ENCODE measurements at places on chromosomes 5 and 9. TPM values are rescaled to one million over a fixed set of nuclear protein-coding genes. Genes with fewer than 3 reads are reported as not detected.

CA9 gene
- 81.7 TPM for total RNA-seq

TGFBR1 gene
- total RNA-seq = 56.8 TPM

TTC39B gene
- total RNA-seq = 8.4 TPM

DNA sequence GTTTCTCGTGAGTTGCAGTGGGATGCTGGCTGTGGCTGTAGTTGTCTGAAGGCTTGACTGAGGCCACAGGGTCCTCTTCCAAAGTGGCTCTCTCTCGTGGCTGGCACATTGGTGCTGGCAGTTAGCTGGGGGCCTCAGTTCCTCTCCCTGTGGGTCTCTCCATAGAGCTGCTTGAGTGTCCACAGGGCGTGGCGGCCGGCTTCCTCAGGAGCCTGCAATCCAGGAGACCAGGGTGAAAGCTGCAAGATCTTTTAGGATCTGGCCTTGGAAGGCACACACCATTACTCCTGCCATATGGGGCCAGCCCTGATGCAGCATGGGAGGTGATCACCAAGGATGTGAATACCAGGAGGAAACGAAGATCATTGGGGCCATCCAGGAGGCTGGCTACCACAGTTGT is 41.1 kb downstream of the ANKRD33B start:
- H3K27me3 ChIP-seq = no peaks in the 10 kb centered on the region
- no peaks in the 10 kb centered on the region for H3K36me3 ChIP-seq
- peaks cover 16% of the 10 kb centered on the region for H3K4me1 ChIP-seq
- no peak overlapping the region for H3K27ac ChIP-seq
- no peak overlapping the region for H3K4me3 ChIP-seq

GRCh38 chr9:137649553-137649952 is 30.7 kb downstream of the EHMT1 start:
- H3K4me3 ChIP-seq = no peak overlapping the region
- no peaks in the 10 kb centered on the region for H3K27me3 ChIP-seq
- H3K36me3 ChIP-seq = peaks cover 5% of the 10 kb centered on the region
- H3K27ac ChIP-seq = no peak overlapping the region
- peaks cover 12% of the 10 kb centered on the region for H3K4me1 ChIP-seq

GRCh38 chr5:134252671-134253070 is 26.8 kb upstream of the PPP2CA start:
- no peak overlapping the region for H3K4me3 ChIP-seq
- H3K27ac ChIP-seq = no peak overlapping the region
- H3K4me1 ChIP-seq = no peaks in the 10 kb centered on the region
- no peaks in the 10 kb centered on the region for H3K27me3 ChIP-seq
